Activated CD4-positive, alpha-beta T cell treated with anti-CD3 and anti-CD28 coated beads, Interleukin-2, amount 50 U/mL, for 1 hour (primary cell): ENCODE measurements at places on chromosomes 5 and 9.

DNA sequence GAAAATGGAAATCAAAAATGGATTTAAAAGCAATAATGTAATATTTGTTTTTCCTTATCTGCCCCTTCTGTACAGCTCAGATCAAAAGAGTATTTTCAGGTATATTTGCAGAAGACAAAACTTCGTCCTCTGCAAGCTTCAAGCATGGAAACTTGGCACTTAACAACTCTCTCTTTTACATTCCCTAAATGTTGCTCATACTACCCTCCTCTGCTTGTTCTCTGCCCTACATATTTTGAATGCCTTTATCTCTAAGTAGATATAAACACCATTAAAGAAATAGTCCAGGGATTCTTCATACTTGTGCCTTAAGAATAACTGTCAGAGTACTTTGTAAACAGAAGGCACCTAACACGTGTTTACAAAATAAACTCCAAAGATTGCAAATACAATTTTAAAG, 19.2 kb upstream of the SMC2 start:
- DNase-seq, result no peak

DNA sequence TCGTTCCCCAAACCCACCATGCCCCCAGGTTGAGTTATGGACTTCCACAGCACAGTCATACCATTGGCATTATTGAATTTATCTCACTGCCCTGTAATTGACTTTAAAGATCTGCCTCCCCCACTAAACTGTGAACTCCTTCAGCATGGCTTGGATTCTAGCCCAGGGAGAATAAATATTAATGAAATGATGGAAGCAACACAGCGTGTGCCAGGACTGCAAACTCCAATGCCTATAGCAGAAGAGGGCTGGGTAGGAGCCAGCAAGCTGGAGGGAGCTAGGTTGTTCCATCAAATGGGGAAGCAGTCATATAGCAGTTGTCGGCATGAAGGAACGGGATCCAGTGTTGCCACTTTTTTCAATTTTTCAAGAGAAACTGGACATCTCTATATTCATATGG, 69.0 kb upstream of the MSX2 start:
- DNase-seq, result no peak

GRCh38 chr5:2293906-2294305, 411.2 kb upstream of the IRX4 start:
- no peak for DNase-seq

DNA sequence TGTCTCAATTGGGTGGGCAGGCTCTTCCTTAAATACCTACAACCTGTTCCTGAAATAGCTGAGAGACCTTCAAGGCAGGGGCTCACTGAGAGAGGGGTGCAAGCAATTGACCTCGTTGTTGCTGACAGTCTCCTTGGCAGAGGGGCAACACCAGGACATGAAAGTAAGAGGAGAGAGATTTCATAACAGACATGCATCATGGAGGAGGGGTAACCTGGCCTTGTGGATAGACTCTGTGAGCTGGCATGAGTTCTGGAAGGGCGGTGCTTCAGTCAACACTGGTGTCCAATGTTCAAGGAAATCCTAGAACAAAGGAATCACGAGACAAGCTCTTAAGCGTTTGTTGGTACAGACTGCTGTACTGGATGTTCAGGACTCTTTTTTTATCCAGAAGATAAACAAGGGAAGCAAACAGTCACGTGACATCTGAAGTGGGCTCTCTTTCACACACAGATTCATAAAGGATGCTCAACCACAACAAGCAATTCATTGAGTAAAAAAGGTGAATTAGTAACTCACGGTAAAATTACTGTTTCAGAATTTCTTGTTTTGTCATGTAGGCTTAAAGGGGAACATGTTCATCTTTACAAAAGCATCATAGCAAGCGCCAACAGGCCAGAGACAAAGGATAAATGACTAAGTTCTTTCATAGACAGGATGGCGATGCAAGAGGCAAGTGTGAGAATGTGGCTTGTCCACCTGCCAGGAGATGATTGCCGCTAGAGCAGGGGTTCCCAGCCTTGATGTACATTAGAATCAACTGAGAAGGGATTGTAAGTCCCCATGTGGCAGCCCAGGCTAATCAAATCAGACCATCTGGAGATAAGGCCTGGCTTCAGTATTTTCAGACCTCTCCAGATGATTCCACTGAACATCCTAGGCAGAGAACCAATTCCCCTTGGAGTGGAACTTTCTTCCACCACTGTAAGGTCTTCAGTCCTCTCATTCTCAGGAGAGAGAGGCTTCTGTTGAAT, 20.7 kb downstream of the ANKRA2 start:
- no peak for DNase-seq

DNA sequence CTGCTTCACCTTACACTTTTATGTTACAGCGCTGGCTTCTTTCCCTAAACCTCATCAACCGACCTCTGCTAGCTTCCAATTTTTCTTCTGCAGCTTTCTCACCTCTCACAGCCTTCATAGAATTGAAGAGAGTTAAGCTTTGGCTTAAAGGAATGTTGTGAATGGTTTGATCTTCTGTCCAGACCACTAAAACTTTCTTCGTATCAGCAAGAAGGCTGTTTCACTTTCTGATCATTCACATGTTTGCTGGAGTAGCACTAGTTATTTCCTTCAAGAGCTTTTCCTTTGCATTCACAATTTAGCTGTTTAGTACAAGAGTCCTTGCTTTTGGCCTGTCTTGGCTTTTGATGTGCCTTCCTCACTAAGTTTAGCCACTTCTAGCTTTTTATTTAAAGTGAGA, 49.5 kb downstream of the NR3C1 start:
- DNase-seq, result no peak

DNA sequence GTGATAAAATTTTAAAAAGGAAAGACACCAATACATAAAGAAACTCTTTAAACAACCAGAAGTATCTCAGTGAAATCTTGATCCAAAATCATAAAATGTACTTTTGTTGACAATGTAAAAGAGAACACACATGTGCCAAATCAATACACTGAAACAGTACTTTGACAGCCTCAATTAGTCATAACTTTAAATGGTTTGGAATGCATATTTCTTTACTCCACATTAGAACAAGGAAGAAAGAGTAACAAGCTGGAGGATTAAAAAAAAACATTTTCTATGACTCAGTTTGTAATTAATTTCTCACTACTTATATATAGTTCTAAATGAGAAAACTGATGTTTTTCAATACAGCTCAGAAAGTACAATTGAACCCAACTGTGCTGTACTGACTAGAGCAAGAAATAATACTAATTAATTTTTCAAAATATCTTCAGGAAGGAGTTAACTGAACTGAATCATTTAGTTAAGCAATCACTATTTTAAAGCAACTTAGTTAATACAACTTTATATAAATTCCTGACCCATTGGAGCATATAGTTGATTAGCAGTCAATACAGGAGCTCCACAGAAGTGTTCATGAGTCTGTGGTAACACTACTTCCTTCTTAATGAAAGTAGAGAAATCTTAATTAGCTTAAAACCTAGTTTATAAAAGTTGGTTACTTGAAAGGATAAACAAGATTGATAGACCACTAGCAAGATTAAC, 101.0 kb downstream of the NR3C1 start:
- no peak for DNase-seq

- no peak for DNase-seq
Observed at GRCh38 chr9:107779731-107780130, 290.2 kb upstream of the KLF4 start.

GRCh38 chr9:81083854-81084512, 605.4 kb downstream of the TLE1 start:
- no peak for DNase-seq

- DNase-seq, result no peak
Observed at GRCh38 chr5:36407396-36407795, 105.7 kb upstream of the RANBP3L start.

- no peak for DNase-seq
Observed at GRCh38 chr9:6098431-6098830, 83.0 kb upstream of the RANBP6 start.

DNA sequence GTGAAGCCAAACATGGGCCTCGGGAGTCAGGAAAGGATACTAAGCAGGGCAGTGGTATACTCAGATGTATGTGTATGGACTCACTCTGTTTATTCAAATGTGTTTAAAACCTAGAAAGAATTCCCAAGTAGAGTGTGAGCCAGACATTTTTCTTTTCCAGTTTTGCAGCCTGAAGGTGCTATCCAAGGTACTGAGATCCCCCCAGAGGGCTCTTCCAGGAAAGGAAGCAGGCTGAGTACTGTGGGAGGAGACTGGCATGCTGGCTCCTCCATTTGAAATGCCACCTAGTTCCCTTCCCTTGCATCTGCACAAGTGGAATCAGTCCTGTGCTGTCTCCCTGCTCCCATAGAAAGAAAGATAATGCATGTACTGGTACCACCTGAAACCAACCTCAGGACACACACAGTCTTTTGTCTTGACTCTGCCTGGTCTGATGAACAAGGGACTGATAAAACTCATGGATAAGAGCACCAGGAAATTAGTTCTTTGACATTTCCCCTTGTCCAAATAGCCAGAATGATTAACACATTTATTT, 85.9 kb downstream of the HRH2 start:
- DNase-seq, result no peak

GRCh38 chr9:125460883-125461635, 199.4 kb downstream of the GAPVD1 start:
- DNase-seq, result no peak

DNA sequence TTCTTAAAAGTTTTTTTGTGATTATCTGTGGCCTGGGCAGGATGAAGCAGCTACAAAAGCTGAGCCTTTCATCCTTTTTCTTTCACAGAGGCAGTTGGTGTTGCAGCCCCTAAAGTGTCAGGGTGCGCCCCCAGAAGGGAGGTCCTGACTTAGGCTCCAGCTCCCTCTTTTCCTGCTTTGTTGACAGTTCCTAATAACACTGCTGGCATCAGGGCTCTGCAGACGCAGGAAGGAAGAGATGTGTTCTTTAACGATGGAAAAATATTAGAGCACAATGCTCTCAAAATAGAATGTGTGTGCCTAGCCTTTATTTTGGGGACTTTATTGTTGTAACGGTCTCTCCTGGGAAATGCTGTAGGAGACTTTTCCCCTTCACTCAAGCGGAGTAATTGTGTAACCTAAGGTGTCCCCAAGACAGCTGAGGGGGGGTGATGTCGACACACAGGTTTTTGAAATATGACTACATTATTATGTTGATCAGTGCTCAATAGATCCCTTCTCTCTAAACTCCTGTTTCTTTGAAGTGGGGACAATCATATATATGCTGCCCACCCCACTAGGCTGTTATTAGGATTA, 135.6 kb downstream of the SEMA6A start:
- no peak for DNase-seq

- DNase-seq, result no peak
Observed at GRCh38 chr5:151587796-151588555, 3.2 kb downstream of the FAT2 start.

- DNase-seq, result no peak
Observed at GRCh38 chr9:109735801-109736200, 44.2 kb upstream of the PALM2AKAP2 start.

DNA sequence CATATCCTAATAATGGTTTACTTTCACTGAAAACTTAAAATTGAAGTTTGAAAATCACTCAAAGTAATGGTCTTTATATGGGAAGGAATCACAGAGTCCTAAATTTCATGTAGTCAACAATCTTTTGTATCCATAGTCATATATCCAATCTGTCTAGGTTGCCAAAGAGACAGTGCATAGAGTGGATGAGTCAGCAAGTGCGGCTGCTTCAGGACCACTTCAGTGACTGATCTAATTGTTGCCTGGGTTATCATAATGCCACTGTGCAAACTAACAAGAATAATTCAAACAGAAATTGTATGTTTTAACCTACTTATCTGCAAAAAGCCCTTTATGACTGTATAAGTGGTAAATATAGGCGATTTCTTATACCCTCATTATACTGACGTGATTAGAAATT, 211.3 kb upstream of the PRR16 start:
- DNase-seq, result no peak

DNA sequence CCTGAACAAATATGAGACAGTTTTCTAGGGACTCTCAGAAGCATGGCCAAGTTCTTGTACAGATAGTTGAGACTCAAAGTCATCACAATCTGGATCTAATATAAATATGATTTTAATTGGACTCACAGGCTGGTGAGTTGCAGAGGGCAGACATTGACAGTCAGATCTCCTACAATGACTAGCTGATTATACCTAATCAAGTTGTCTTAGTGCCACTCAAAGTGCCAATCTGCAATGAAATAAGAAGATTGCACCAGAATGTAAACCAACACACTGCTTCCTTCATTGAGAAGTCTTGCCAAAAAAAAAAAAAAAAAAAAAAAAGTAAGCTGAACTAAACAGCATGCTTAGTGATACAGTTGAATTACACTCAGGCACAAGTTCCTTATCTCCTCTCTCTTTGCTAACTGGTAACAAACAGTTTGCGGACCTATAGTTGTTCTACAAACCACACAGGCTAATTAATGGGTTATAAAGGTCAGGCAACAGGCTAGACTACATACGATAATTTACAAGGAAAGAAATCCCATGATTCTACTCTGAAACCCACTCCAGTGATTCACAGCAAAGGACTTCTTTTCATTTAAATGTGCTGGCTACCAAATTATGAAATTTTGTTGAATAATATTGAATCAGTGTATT, 107.3 kb upstream of the NIPBL start:
- no peak for DNase-seq

DNA sequence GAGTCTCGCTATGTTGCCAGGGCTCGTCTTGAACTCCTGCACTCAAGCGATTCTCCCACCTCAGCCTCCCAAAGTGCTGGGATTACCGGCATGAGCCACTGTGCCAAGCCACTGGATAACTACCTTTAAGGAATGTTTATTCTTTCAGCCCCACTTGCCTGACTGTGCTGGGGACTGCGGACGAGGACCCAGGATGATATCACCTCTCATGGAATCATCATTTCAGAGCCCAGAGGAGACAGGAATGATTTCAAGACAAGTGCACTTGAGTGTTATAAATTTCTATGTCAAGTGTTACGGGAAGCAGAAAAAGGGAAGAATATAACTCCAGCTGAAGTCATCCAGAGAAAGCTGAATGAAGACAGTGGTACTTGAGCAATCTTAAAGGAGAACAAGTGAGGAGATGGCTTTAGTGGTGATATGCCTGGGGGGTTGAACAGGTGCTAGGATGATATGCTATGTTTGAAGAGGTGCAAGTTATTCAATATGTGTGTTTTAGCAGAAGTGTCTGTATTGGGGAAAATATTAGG, 109.3 kb downstream of the DCP2 start:
- DNase-seq, result no peak

GRCh38 chr5:113331209-113331551, 103.6 kb downstream of the TSSK1B start:
- DNase-seq, result no peak

GRCh38 chr5:35233601-35234000, 3.3 kb upstream of the PRLR start:
- no peak for DNase-seq
